T-cell (primary cell): ENCODE measurements at places on chromosomes 16 and 17.

GRCh38 chr16:646679-647172 is 2.4 kb upstream of the WDR90 start:
- no peak for DNase-seq

GRCh38 chr16:4392382-4393239 is 21.0 kb downstream of the VASN start:
- no peak for DNase-seq

DNA sequence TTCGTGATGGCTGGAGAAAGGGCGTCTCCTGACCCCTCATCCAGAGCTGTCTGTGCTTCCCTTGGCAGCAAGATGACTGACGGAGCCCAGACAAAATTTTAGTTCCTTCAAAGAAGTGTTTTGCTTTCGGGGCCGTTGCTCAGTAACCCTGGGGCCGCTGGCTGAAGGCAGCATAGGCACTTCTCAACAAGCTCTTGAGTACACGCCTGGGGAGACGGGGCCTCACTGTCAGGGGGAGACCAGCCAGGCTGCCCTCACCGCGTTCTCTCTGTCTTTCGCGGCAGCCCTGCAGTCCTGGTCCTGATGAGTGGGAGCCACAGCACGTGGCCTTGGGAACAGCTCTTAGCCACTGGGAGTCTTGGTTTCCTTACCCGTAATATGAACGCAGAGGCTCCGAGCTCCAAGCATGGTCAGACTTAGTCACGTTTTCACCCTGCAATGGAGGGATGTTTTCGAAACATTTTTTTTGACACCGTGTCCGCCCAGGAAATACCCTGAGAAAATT is 86.0 kb downstream of the IRF8 start:
- no peak for DNase-seq

GRCh38 chr17:66485309-66485947 is 183.0 kb downstream of the PRKCA start:
- DNase-seq = no peak

GRCh38 chr16:19170043-19170655 is 2.1 kb downstream of the SYT17 start:
- DNase-seq = no peak

GRCh38 chr17:51029142-51029541 is 91.5 kb downstream of the SPAG9 start:
- no peak for DNase-seq

GRCh38 chr16:11857161-11857560 is 5.8 kb upstream of the RSL1D1 start:
- DNase-seq = no peak

DNA sequence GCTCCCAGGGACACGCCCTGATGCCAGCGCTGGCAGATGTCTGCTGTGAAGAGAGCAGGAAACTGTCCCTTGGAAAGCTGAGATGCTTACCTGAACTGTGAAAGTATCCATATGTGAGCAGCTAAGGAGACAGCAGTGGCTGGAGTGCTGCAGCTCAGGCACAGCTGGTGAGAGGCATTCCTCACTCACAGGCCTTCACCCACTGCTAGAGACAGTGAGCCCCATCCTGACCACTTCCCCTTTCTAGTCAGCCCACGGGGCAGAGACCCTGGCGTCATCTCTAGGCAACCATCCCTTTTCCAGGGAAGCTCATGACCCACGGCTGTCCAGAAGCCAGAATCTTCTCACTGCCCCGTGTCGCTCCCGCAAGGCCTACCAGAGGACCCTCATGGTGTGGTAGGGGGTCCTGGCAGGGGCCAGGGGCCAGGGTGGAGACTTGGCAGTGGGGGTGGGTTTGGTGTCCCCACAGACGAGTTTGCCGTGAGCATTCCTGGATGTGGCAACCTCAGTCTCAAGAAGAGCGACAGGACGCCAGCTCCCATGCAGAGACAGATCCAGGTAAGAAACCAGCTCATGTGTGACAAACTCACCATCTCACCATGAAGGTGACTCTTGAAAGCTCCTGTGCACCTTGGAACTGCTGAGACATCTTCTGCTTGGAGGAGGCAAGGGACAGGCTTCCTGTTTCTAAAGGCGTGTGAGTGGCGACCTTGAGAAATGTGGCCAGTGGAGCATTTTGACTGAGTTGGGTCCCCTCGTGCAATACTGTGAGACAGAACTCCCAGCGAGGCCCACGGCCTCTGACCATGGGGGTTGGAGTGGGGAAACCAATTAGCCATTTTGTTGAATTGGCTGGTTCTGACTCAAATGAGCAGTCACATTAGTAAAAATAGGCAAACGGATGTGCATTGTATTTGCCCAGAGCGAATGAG is at the start of gene SCIMP:
SCIMP (minus strand) TSS at position 216 of the 932 bp plus-strand sequence; CDS start at position 111, 105 bp downstream.
- DNase-seq = no peak

GRCh38 chr17:41796121-41796895 is 9.8 kb upstream of the JUP start:
- no peak for DNase-seq

DNA sequence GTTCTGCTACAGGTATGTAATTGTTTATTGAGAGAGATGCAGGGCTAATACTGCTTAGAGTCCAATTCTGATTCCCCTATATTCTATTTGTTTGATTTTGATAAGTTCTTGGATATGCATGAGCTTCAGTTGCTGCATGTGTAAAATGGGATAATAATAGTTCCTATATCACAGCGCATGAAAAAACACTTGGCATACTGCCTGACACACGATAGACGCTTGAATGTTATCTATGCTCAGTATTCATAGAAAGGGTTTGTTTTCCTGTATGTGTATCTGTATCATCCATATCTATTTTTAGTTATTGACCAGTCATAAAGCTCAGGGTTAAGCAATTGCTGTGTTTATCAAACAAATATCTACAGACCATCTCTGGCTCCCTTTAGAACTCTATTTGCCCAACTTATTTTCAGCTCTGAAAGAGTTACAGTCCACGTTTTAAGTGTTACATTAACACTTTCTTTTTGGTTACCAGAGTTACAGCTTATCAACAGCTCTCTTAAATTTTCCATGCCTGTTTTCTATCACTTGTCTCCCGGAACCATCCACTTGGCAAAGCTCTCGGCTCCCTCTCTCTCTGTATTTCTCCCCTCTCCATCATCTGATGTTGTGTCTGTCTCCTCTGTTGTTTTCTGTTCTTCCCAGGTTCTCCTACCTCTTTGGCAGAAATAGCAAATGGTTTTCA is 334.8 kb downstream of the CBLN1 start:
- no peak for DNase-seq

DNA sequence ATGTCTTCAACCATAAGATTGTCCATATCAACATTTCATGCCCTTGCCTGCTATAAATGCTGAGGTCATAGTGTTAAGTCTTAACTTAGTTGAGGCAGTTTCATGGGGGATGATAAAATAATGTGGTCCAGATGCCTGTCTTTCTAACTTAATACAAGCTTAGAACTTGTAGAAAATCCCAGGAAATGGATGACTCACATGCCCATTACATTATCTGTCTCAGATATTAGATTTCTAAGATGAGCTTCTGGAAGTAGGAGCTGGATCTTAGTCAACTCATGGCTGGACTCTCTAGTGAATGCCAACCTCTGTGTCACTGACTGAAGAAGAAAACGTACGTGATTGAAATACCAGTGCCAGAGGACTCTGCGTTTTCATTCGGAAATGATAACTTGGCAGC is 797.5 kb upstream of the EEF2KMT start:
- DNase-seq = no peak

DNA sequence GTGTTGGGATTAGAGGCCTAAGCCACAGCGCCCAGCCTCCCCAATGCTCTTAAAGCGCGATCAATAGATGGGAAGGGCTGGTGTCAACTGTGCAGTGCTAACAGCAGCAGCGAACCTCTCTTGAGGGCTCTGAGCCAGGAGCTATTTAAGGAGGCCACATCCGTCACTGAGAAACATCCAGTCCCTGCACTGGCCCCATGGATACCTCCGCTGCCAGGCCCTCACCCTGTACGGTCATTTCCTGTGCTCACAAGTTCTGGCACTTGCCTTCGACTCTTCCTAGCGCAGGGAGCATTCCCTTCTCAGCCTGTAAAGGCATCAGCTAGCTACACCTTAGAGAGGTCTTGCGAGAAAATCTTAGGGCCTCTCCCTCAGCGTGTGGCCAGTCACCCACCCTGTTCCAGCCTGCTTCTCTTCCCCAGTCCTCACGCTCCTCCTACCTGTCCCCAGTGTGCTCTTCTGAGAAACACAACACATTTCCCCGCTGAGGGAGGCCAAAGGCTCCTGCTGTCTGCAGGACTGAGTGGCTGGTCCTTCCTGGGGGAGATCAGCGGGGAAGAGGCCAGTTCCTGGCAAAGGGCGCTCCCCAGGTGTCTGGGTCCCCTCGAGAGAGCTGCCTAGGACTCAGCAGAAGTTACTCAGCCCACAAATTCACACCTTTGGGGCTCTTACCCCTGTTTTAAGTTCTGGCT is 28.6 kb downstream of the GTF3C1 start:
- no peak for DNase-seq

GRCh38 chr17:60846175-60846574 is 168.5 kb downstream of the BCAS3 start:
- no peak for DNase-seq

- DNase-seq = no peak
These were observed 25.8 kb upstream of the C1QTNF8 start for GRCh38 chr16:1121601-1122397.

- no peak for DNase-seq
These were observed 24.2 kb downstream of the SAP30BP start for GRCh38 chr17:75691371-75691791.

GRCh38 chr17:68605914-68606313 is 4.7 kb upstream of the FAM20A start:
- DNase-seq = no peak

DNA sequence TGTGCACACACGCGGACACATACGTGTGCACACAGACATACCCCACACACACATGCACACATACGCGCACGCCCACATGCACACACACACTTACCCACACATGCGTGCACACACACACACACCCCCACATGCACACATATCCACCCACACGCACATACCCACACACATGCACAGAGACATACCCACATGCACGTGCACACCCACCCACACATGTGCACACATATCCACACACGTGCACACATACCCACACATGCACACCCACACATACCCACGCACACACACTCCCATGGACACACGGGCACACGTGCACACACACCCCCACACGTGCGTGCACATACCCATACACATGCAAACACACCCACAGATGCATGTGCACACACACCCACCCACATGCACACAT is 27.2 kb upstream of the PVALEF start:
- DNase-seq = no peak

GRCh38 chr16:63774302-63774701 is 1347.6 kb downstream of the CDH11 start:
- no peak for DNase-seq

DNA sequence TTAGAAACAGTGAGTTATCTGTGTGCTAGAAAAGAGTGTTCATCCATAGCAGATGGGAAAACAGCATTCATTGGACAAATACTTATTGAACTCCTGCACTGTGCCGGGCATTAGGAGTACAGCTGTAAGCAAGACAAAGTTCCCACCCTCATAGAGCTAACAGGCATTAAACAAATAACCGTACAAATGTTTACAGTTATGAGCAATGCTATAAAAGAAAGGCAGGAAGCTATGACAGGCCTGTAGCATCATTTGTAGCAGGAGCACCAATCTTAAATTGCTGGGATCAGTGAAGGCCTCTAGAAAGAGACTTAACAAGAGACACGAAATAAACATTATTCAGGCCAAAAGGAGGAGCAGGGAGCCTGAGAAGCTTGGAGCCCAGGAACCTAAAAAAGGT is 15.6 kb downstream of the SDR42E1 start:
- no peak for DNase-seq

GRCh38 chr17:41553176-41553575 is 18.7 kb downstream of the KRT9 start:
- DNase-seq = no peak

DNA sequence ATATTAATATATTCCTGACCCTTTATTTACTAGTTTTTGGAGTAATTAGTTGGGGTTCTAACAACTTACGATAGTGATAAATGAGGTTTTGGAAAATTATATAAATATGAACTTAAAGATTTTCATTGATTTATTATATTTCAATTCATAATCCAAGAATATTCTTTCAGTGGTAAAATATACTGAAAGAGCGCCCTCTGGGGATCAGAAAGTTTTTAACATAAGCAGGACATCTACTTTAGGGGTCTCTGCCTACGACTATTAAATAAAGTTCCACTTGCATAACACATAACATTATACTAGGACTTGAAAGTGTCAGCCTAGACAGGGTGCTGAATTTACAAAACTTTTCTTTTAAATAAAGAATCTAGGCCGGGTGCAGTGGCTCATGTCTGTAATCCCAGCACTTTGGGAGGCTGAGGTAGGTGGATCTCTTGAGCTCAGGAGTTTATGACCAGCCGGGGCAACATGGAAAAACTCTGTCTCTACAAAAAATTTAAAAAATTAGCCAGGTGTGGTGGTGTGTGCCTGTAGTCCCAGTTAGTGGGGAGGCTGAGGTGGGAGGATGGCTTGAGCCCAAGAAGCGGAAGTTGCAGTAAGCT is 15.6 kb downstream of the RFWD3 start:
- DNase-seq = no peak

DNA sequence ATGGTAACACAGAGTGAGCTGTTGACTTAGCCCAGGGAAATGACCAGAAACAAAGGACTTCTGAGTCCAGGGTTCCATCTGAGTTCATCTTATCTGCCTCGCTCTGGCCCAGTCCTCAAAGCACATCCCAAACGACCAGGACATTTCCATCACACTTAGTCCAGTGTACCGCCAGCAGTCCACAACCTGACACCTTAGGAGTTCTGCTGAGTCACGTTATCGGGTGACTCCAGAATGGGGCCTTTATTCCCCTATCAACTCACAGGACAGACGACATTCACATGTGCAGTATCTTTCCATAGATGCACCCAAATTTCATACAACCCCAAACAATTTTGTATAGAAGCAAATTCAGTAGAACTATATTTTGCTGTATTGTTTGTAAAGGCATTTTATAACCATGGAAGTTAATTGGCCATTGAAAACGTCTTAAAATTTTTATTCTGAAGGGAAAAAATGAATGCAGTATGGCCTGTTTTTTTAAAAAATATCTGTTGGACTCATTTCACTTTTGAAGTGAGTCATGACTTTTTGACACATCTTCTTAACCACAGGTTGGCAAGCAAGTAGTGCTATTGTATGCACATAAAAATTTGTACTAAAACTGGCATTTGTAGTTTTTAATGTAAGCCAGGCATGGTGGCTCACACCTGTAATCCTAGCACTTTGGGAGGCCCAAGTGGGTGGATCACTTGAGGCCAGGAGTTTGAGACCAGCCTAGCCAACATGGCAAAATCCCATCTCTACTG is 46.3 kb downstream of the ZNF18 start:
- DNase-seq = no peak

DNA sequence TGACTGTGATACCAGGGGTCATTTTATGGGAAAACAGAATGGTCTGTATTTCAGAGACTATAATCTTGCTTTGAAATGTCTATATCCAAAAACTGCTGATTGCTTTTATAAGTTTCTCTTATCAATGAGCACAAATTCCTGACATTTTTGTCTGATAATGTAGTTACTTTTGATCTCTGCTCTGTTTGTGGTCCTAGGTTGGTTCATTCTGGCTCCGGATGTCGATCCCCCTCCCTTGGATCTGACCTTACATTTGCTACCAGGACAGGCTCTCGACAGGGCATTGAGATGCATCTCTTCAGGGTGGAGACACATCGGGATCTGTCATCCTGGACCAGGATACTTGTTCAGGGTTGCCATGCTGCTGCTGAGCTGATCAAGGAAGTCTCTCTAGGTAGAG is 27.3 kb upstream of the VPS4A start:
- DNase-seq = no peak
